ENCODE measurements at places on chromosomes 11 and 22. TPM values are rescaled to one million over a fixed set of nuclear protein-coding genes. Genes with fewer than 3 reads are reported as not detected.

The C11orf16 gene
- 5.4 TPM for total RNA-seq

DNA sequence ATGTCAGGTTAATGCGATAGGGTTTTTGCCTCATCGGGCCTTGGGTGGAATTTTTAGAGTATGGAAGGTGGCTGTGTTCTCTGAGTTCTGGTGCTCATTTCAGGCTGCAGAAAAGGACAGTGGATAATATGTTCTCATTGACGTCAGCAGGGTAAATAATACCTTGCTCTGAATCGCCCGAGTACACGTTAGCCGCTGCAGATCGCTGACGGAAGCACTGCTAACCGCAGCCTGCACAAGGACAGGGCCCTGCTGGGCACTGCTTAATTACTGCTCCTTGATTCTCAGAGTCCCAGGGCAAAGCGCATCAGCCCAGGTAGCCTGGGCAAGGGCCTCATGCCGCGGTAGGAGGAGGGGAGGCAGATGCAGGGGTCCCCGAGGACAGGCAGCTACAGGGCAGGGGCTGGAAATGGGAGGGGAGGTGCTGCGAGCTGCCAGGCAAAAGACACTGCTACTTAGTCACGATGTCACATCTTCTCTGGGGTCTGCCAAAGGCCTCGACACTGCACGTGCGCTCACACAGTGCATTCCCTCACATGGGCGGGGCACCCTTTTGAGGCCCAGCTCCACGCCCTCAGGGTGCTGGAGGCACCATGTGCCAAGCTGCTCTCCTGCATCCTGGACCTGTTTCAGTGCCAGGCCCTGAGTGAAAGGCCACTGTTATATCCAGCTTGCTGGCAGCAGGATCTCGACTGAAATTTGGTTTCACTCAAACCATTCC is 35.2 kb downstream of the PPP2R1B start:
- no peak for DNase-seq

- peak; percentile 34 for DNase-seq
Observed at GRCh38 chr11:70505331-70505731, 107.0 kb downstream of the CTTN start.

The NAALAD2 gene
- 1.6 TPM for total RNA-seq

The BDNF gene
- 3.4 TPM for total RNA-seq

DNA sequence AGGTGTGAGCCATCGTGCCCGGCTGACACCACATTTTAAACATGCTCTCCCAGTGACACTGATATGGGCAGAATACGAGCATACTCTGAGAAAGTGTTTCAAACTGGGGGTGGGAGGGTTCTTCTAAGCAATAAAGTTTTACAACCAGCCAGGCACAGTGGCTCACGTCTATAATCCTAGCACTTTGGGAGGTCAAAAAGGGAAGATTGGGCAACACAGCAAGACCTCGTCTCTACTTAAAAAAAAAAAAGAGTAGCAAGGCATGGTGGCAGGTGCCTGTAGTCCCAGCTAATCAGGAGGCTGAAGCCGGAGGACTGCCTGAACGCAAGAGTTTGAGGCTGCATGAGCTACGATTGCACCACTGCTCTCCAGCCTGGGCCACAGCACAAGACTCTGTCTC is 2.2 kb downstream of the GANAB start:
- no peak for DNase-seq

DNA sequence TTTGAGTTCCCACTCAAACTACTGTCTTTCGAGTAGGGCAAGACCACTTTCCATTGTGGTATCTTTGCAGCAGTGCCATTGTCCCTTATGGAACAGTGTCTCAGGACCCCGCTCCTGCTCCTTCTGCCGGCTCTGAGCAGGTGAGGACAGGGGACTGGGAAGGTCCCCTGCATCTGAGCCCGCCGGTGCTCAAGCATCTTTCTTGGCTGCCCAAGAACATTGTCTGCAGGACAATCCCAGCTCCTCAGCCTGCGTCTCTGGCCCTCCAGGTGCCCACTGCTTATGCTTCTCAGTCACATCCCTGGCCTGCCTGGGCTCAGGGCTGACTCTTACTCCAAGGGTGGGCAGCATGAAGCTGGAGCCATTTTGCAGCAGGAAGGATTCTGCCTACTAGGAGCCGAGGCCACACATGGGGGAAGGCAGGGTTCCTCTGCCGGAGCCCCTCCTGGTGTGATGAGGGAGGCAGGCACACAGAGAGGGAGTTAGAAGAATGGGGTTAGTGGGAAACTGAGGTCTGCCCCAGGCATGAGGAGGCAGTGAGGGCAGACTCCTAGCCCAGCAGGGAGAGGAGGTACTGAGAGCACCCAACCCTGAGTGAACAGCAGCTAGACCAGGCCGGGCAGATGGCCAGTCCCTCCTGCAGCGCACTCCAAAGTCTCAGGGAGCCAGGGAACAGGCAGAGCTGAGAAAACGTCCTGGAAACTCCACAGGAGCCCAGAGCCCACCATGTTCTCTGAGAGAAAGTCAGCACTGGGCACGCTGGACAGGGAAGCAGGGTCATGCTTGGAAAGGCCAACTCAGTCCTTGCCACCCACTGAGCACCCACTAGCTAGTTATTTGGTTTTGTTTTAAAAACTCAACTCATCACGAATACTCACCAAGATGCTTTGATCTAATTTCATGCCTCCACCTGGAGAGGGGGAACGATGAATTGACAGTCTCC is 7.5 kb upstream of the PPARA start:
- DNase-seq = peak; percentile 39

DNA sequence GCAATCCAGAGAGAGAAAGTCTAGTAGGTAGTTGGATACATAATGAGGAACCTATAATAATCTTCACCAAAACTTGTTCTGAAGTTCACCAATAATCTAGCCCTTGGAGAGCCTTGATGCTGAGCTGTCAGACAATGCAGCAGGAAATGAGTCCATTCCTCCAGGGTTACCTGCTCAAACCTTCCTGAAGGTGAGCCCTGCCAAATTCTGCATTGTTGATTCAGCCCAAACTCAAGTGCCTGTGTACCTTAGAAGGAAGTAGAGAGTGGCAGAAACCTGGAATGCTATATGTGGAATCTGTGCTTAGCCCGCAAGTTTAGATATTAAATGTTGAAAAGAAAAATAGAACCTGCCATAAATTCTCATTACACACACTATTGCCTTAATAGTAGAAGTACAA is 77.4 kb upstream of the SPON1 start:
- DNase-seq = no peak

DNA sequence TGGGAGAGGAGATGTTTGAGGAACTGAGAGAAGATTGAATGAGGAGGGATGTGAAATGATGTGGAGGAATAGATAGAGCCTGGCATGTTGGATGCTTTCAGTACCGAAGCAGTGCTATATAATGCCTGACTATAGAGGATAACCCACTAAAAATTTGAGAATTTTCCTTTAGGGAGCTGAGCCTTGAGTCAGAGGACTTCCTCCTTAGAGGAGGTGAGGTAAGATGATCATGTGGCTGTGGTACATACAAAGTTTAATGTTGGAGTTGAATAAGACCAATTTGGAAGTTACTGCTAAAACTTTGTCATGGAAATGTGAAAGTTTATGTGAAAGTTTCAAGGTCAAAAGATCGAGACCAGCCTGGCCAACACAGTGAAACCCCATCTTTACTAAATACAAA is 66.9 kb downstream of the YAP1 start:
- no peak for DNase-seq

The PRSS23 gene
- total RNA-seq = 40.3 TPM

DNA sequence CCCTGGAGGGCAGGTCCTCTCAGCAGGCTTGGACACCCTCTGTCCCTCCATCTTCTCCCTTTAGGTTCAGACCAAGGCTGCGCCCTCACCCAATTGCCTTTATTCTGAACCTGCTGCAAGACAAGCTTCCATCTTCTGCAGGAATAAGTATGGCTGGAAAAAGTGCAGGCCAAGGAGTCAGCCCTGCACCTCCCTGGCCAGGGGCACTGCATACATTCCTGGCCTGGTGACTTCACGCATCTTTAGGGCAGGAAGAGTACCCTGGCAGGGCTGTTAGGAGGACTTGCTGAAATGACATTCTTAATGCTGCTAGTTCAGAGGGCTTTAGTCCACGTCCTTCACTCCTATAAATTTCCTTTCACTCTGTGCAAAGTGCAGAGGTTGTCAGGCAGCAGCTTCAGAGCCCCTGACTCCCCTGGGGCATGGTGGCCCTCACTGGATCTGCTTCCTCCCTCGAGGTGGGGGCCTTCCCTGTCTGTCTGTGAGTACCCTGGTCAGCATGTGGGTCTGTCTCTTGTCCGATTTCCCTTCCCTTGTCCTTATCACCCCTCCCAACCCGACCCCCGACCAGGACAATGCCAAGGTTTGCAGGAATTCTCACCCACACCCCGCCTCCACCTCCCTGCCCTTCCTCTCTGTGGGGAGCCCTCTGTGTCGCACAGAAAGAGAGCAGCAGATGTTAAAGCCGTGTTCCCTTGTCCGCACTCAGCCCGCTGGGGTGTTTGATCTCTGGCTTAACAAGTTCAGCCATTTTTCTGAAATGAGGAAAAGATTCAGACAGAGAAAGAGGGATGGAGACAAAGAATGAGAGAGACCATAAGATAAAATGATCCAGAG is 124.5 kb upstream of the SYT13 start:
- DNase-seq = no peak

DNA sequence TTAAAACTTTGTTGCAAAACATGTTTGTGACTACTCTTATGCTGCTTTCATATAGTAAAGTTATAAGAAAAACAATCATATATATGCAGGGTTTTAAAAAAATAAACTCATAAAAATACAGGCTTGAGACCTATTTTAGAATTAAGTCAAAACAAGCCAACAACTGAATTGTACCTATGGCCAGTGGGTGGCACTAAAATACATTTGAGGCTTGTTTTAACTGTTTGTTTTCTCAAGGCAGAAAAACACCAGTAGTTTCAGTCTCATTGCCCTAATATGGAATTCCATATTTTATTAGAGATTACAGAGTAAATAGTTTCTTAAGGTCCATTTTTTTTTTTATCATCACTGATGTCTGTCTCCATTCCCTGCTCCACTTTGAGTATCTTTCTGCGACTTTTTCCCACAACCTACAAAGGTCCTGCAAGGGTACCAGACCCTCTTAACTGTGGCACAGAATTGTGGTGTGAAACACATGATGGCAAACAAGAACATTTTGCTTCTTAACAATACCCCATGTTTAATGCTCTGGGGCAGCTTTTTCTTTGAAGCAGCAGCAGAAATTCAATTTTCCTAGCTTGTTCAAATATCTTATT is 8.5 kb upstream of the CCDC89 start:
- DNase-seq = no peak

DNA sequence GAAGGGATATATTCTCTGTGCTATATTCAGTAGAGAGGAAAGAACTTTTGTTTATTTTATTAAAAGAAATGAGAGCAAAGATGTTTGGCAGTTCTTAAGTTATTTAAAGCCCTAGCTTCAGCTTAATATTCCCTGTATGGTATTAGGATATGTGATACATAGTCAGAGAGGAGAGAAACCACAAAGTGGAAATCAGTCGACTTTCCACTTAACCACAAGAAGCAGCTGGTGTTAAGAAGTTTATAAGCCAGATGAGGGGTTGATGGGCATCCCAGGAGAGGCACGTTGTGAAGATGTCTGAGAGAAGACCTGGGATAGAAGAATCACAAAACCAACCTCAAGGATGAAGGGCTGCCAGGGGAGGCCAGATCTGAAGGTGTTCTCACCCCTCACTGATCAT is 23.3 kb upstream of the PHF21B start:
- DNase-seq = no peak

GRCh38 chr11:103051981-103052380 is 40.0 kb downstream of the DCUN1D5 start:
- no peak for DNase-seq

- DNase-seq = no peak
Observed at GRCh38 chr11:97516688-97517087, 1126.9 kb downstream of the JRKL start.

- DNase-seq = no peak
Observed at GRCh38 chr11:61437496-61437895, 7.6 kb downstream of the SDHAF2 start.

The OR51E2 gene
- total RNA-seq = not detected

- DNase-seq = peak; percentile 75
Observed at GRCh38 chr11:59102259-59102765, 4.7 kb upstream of the FAM111B start.

The ESAM gene
- 131 TPM for total RNA-seq

GRCh38 chr22:36763576-36763975 is 12.3 kb downstream of the IFT27 start:
- no peak for DNase-seq

The VWCE gene
- total RNA-seq = 1.2 TPM

GRCh38 chr11:60691661-60692060 is 7.8 kb upstream of the MS4A8 start:
- DNase-seq = no peak

DNA sequence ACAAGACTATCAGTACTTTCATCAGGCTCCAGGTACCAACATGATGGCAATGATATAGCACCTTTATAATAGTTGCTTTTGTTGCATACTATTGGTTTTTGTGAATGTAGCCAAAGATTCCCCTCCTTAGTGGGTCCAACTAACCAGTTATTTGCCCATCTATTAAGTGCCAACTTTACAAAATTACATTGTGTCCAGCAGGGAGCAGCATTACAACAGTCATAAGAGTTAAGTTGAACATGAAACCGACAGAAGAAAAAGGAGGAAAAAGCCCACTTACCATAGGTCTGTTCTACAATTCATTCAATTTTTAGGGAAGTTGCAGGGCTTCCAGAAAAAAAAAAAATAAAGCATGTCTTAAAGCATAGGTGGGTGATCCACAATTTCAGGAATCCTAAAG is 21.6 kb downstream of the IMMP1L start:
- no peak for DNase-seq

The KCTD21 gene
- 10.4 TPM for total RNA-seq

The POTEH gene
- not detected for total RNA-seq

DNA sequence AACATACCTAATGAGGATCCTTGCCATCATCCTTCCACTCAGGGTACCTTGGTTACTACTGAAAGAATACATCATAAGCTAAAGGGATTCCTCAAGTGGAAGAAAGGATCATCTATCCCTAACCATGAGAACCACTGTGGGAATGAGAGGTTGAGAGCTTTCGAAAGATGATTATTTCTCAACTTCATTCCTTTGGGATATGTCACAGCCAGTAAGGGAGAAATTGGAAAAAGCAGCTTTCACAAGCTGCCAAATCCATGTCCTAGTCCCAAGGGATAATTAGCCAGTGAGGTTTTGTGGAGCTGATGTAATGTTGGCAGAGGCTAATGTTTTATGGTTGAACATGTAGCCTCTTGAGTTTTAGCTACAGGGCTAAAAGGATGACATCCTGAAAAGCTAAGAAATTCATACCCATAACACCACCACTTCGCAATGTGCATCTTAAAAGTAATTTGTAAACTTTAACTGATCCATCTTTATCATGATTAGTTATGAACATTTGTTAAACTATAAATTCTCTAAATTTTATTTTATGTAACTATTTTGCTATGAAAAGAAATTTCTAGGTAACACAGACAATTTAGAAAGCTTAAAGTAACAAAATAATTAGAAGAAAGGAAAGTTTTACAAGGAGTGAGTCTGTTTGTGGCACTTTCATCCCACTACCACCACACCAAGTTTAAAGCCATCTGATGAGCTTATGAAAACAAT is 123.9 kb downstream of the MRTFA start:
- no peak for DNase-seq

- no peak for DNase-seq
Observed at GRCh38 chr11:8631395-8632118, 37.5 kb upstream of the STK33 start.

The TRIM49B gene
- total RNA-seq = not detected

Measured in lower lobe of right lung (tissue), 2 donors.